ENCODE measurements at places on chromosomes 1 and 21.

GRCh38 chr1:221706876-221707582 lies 34.9 kb downstream of the DUSP10 start:
- DNase-seq: no peak

GRCh38 chr1:183816110-183816509 lies 11.2 kb downstream of the RGL1 start:
- no peak for DNase-seq

DNA sequence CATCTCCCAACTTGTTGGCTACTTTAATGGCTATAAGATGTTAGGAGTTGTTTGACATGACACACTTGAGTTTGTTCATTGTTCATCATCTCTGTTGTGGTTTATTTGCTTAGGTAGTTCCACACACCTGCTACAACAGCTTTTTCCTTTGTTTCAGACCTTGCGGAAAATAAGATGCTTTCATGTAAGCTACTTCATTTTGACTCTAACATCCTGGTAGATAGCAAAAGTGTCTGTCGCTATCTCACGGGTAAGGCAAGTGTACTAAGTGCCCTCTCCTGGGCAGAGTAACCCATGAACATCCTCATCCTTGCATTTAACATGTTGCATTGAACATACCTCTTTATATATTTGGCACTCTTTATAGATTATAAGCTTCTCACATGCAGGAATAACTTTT lies 1.6 kb upstream of the OR10T2 start:
- no peak for DNase-seq

DNA sequence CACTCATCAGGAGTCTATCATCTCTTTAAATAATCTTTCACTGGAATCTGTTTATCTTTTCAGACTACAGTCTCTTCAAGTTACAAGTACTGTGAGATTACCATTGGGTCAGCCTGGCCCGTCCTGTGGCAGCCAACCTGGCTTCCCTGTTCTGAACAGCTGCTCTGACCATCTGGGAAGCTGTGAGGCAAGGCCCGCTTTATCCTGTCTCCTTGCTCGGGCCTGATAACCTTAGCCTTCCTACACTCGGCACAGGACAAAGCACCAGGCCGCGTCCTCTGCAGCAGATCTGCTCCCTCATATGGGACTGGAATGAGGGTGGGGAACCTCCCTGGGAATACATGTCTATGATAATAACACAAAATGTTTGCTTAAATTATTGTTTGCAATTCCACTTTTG lies 113.3 kb downstream of the PTPN14 start:
- no peak for DNase-seq

DNA sequence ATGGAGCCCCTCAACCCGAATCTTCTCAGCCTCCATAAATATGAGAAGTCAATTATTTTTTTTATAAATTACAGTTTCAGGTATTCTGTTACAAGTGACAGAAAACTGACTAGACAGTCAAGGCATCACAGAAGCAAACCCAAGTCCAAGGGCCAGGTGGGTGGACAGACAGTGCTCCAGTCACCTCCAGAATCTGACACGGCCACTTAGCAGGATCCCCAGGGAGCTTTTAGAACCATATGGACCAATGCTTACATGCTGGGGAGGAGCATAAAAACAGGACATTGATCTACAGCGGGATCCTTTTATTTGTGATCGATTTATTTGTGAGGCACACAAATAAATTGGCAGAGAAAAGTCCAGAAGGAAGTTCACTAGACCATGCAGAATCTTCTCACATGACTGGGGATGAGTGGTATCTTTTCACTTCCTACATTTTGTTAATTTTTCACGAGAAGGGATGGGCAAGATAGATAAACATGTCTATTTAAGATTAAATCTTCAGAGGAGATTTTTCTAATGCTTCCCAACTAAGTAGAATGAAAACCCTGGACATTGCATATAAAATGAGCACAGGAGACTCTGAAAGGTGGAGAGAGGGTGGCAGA lies 15.0 kb downstream of the ZNF496 start:
- DNase-seq: no peak

DNA sequence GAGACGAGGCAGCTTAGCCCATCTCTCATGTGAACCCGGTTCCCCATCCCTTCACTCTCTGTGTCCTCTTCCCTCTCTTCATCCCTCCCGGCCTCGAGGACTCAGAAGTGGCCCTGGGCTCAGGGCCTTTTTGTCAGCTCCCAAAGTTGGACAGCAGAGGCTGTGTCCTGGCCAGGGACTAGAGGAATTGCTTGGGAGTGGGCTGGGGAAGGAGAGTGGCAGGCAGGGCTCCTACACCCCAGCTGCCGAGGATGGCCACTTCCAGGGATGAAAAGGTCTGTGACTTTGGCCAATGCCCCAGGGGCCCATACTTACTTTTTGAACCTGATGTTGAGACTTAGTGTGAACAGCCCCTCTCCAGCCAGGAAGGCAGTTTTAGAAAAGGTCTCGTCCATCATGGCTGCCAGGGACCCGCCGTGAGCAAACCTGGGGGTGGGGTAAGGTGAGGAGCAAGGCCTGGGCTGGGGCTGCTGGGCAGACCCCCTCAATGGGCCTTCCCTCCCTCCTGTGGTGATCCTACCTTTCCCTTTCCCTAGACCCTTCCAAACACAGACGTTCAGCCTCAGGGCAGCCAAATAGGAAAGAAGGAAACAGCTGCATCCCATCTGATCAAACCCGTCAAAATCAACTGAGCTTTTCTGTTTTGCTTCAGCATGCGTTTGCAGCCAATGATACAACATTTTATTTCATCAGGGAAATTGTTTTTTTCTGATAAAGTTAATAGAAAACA lies 5.5 kb downstream of the THEM5 start:
- DNase-seq: no peak

GRCh38 chr1:92698932-92699331 lies 86.0 kb downstream of the EVI5 start:
- DNase-seq: no peak

- no peak for DNase-seq
Measured at GRCh38 chr1:168567007-168567406, 9.4 kb upstream of the XCL1 start.

- no peak for DNase-seq
Measured at GRCh38 chr1:14794906-14795305, 196.4 kb downstream of the KAZN start.

DNA sequence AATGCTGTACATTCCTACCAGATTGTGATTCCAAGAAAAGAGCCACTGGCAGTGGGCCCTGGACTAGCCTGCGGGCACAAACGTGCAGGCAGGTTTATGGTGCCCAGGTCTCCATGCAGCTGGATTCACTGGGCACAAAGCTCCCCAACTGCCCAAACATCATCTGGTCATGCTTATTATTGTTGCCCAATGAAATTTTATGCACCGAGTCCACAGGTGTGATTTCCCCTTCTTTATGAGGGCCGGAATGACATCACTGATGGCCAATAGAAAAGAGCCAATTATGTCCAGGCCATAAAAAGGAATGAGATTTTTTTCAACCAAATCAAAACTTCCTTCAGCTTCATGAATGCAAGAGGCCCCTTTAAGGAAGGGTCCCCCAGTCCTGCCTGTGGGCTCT lies 66.2 kb downstream of the ERI3 start:
- no peak for DNase-seq

DNA sequence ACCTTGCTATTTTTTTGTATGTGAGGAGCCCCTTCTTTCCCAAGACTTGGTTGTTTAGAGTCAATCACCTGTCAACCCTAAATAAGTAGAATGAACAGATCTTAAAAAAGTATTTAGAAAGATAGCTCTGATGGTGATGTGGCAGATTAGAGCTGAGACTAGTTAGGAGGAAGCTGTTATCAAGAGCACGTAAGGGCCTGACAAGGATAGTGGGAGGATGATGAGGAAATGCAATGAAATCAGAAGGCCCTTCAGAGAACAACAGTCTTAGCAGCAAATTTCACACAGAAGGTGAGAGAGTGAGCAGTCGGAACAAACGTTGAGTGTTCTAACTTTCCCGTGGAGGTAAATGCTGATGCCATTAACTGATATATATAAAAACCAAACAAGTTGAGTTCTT lies 15.9 kb upstream of the S1PR1 start:
- no peak for DNase-seq

Data from astrocyte of the cerebellum (primary cell).